Osteocyte (in vitro differentiated cells): ENCODE measurements at places on chromosomes 13 and 19. TPM values are rescaled to one million over a fixed set of nuclear protein-coding genes. Genes with fewer than 3 reads are reported as not detected.

Gene SPC24
- 11.9 and 13.5 TPM in 2 replicates for total RNA-seq

Gene SGCG
- 0.29 and 0.70 TPM in 2 replicates for total RNA-seq

Gene GRIN3B
- total RNA-seq: 0.46 TPM in 1 of 2 replicates, not detected in the other

Gene UPF3A
- total RNA-seq: 55.3 and 63.1 TPM in 2 replicates

Gene HPN
- total RNA-seq: not detected in 2 replicates

Gene KIR3DL2
- total RNA-seq: not detected in 2 replicates

Gene ZNF20
- 3.9 and 8.5 TPM in 2 replicates for total RNA-seq

Gene EEF1AKMT1
- total RNA-seq: 8.8 and 10.8 TPM in 2 replicates

Gene IL17D
- total RNA-seq: 8.6 and 10.7 TPM in 2 replicates

Gene PSMD8
- 162 and 166 TPM in 2 replicates for total RNA-seq

Gene KLK12
- not detected in 2 replicates for total RNA-seq

Gene MISP
- 1.1 and 1.3 TPM in 2 replicates for total RNA-seq

Gene ADGRE3
- total RNA-seq: not detected in 2 replicates

Gene CNN1
- total RNA-seq: 8.1 and 9.9 TPM in 2 replicates

Gene EDNRB
- not detected in 2 replicates for total RNA-seq

Gene SMIM24
- not detected in 2 replicates for total RNA-seq

Gene LGALS14
- total RNA-seq: not detected in 2 replicates

Gene IQCN
- total RNA-seq: 6.9 and 10.4 TPM in 2 replicates

Gene APOC1
- total RNA-seq: 3.3 TPM in 1 of 2 replicates, not detected in the other

Gene IZUMO2
- total RNA-seq: not detected in 2 replicates

Gene CCDC9
- 34.6 and 35.1 TPM in 2 replicates for total RNA-seq

Gene ZNF443
- total RNA-seq: 1.7 and 2.2 TPM in 2 replicates

Gene TNFSF11
- 0.26 TPM in 1 of 2 replicates, not detected in the other for total RNA-seq

Gene FGF9
- not detected in 2 replicates for total RNA-seq

Gene JUNB
- 141 and 158 TPM in 2 replicates for total RNA-seq

Gene LCP1
- total RNA-seq: 0.08 TPM in 1 of 2 replicates, not detected in the other

Gene GNG7
- 5.1 TPM in 2 replicates for total RNA-seq

Gene C19orf81
- total RNA-seq: not detected in 2 replicates

Gene ATXN8OS
- total RNA-seq: not detected in 2 replicates

Gene SHKBP1
- 53.3 and 53.8 TPM in 2 replicates for total RNA-seq

Gene NLRP5
- total RNA-seq: not detected in 2 replicates

Gene SLC6A16
- total RNA-seq: 5.3 and 6.0 TPM in 2 replicates

Gene ZNF554
- total RNA-seq: 7.1 and 7.4 TPM in 2 replicates

Gene NOSIP
- total RNA-seq: 58.7 and 66.2 TPM in 2 replicates

Gene CEACAM8
- not detected in 2 replicates for total RNA-seq

Gene ZNF534
- total RNA-seq: not detected in 2 replicates

Gene GPR183
- 0.19 TPM in 1 of 2 replicates, not detected in the other for total RNA-seq

Gene PPFIA3
- total RNA-seq: 6.6 and 9.5 TPM in 2 replicates

Gene MARK4
- total RNA-seq: 61.2 and 66.5 TPM in 2 replicates

Gene ATG4D
- total RNA-seq: 28.7 and 30.9 TPM in 2 replicates

Gene LPAR6
- 10.1 and 13.0 TPM in 2 replicates for total RNA-seq

Gene FFAR2
- total RNA-seq: not detected in 2 replicates

Gene DCAF15
- total RNA-seq: 27.4 and 29.3 TPM in 2 replicates

Gene PLA2G4C
- 4.8 and 5.5 TPM in 2 replicates for total RNA-seq

Gene ANKRD24
- 0.73 and 0.89 TPM in 2 replicates for total RNA-seq
